ENCODE measurements at places on chromosomes 12 and 14. TPM values are rescaled to one million over a fixed set of nuclear protein-coding genes. Genes with fewer than 3 reads are reported as not detected.

HOXC11 gene
- not detected for total RNA-seq

OVCH1 gene
- under 0.01 TPM for total RNA-seq

GPR84 gene
- not detected for total RNA-seq

P2RX2 gene
- total RNA-seq: not detected

RIN3 gene
- total RNA-seq: 1.3 TPM

ARID2 gene
- 14.8 TPM for total RNA-seq

KRT3 gene
- total RNA-seq: not detected

SIX6 gene
- not detected for total RNA-seq

SMCO3 gene
- total RNA-seq: 0.38 TPM

RND1 gene
- total RNA-seq: 0.28 TPM

HECTD4 gene
- total RNA-seq: 14.6 TPM

C12orf54 gene
- not detected for total RNA-seq

TCL1B gene
- total RNA-seq: not detected

GNG2 gene
- total RNA-seq: 7.7 TPM

NTS gene
- not detected for total RNA-seq

YY1 gene
- 39.7 TPM for total RNA-seq

FOXN4 gene
- total RNA-seq: not detected

FAM90A1 gene
- 0.28 TPM for total RNA-seq

TMPRSS12 gene
- total RNA-seq: not detected

KRT77 gene
- not detected for total RNA-seq

CATSPERB gene
- total RNA-seq: not detected

TTC6 gene
- total RNA-seq: not detected

DUSP16 gene
- 5.4 TPM for total RNA-seq

ATN1 gene
- 9.0 TPM for total RNA-seq

ZC2HC1C gene
- 0.96 TPM for total RNA-seq

CPNE6 gene
- not detected for total RNA-seq

REC8 gene
- total RNA-seq: 0.77 TPM

PLXNC1 gene
- 1.5 TPM for total RNA-seq

ANKS1B gene
- 0.38 TPM for total RNA-seq

SVOP gene
- total RNA-seq: under 0.01 TPM

MAGOHB gene
- total RNA-seq: 22.6 TPM

PTPN21 gene
- total RNA-seq: 5.4 TPM

PNP gene
- total RNA-seq: 164 TPM

HOXC12 gene
- not detected for total RNA-seq

CABP1 gene
- 16.1 TPM for total RNA-seq

KRT83 gene
- total RNA-seq: not detected

NRL gene
- 0.56 TPM for total RNA-seq

GPR162 gene
- total RNA-seq: 0.96 TPM

RPS6KA5 gene
- 1.2 TPM for total RNA-seq
